ENCODE measurements at places on chromosomes 11 and 22. TPM values are rescaled to one million over a fixed set of nuclear protein-coding genes. Genes with fewer than 3 reads are reported as not detected.

Gene RBMXL2
- total RNA-seq, result not detected

Gene CCDC116
- total RNA-seq, result 1.0 TPM

Gene OR51V1
- not detected for total RNA-seq

Gene CEND1
- not detected for total RNA-seq

Gene C11orf65
- total RNA-seq, result 3.8 TPM

Gene MOGAT2
- total RNA-seq, result 5.2 TPM

Gene PLA2G3
- 7.9 TPM for total RNA-seq

Gene NRGN
- total RNA-seq, result 1.3 TPM

Gene UBASH3B
- total RNA-seq, result 16.7 TPM

Gene CD3G
- total RNA-seq, result 1.2 TPM

Gene PANX3
- not detected for total RNA-seq

Gene IGF2
- 3.2 TPM for total RNA-seq

Gene ANO1
- total RNA-seq, result 87.7 TPM

Gene CDKN1C
- total RNA-seq, result 25.5 TPM

Gene CBY1
- total RNA-seq, result 9.9 TPM

Gene GVQW3
- 2.5 TPM for total RNA-seq

Gene PACSIN2
- total RNA-seq, result 74.8 TPM

Gene ABTB2
- 10.1 TPM for total RNA-seq

Gene MYOD1
- total RNA-seq, result not detected
